Fibroblast of mammary gland (primary cell): ENCODE measurements at places on chromosomes 5 and 9.

DNA sequence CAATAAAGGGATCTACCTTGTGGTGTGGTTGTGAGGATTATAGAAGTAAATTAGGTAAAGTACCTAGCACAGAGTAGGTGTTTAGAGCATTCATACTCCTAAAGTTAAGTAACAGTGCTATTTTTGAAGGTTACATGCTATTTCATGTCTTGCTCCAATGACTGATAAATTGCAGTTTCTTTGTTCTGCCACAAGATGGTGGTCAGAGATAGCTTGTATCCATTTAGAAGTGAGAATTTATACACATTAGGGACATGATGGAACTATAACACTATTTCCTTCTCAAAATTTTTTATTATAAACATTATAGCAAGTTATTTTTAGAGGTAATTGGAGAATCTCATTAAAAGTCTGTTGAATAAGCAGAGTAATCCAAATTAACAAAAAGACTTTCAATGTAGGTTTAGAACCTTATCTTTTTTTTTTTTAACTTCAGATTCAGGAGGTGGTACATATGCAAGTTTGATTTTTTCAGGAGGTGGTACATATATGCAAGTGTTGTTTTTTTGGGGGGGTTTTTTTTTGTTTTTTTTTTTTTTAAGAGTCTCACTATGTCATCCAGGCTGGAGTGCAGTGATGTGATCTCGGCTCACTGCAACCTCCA, 17.1 kb downstream of the MTREX start:
- DNase-seq, result peak; percentile 63

- DNase-seq, result peak; percentile 40
Observed at GRCh38 chr5:37071901-37072581, 177.1 kb downstream of the CPLANE1 start.

DNA sequence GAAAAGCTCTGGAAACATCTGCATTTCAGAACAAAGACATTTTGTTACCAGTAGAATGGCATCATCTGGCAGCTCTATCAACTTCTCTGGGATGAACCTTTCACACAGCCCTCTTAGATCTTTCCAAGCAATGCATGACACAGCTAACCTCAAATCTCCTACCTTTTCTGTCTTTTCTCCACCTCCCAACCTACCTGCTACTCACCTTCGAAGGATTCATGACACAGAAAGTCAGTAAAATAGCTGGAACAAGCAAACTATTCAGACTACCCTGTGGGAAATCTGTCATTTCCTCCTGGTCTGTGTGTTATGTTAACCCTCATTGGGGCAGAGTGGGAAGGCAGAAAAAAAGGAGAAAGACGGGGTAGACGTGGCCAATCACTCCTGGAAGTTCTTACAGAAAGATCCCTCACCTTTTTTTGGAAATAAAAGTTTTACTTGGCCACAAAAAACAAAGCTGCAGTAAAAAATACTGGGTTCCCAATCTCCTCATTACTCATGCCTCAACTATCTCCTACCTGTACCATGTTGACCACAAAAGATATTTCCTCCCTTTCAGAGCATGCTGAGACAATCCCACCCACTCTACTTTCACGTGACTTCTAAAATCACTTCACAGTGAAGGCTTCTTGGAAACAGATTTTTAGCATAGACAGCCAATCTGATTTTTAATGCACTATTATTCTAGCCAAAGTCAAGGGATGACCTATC, 362.1 kb upstream of the RFX3 start:
- no peak for DNase-seq

GRCh38 chr9:22033012-22033630, 24.0 kb upstream of the CDKN2B start:
- DNase-seq, result no peak

DNA sequence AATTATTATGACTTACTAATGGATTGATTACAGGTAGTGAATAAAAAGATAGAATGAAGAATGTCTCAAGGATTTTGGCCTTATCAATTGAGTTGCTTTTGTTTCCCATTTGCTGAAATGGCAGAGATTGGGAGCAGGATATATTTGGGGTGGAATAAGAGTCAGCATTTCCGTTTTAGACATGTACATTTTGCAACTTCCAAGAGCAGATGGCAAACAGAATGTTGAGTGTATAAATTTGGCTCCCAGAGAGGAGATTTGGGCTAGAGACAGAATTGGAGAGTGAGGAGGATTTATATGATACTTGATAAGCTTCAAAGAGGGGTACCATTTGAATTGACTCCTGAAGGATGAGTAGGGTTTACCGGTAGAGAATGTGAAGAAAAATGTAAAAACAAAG, 437.9 kb upstream of the PAPPA start:
- DNase-seq, result peak; percentile 36

GRCh38 chr5:67400752-67401151, 204.2 kb upstream of the CD180 start:
- DNase-seq, result peak; percentile 19

DNA sequence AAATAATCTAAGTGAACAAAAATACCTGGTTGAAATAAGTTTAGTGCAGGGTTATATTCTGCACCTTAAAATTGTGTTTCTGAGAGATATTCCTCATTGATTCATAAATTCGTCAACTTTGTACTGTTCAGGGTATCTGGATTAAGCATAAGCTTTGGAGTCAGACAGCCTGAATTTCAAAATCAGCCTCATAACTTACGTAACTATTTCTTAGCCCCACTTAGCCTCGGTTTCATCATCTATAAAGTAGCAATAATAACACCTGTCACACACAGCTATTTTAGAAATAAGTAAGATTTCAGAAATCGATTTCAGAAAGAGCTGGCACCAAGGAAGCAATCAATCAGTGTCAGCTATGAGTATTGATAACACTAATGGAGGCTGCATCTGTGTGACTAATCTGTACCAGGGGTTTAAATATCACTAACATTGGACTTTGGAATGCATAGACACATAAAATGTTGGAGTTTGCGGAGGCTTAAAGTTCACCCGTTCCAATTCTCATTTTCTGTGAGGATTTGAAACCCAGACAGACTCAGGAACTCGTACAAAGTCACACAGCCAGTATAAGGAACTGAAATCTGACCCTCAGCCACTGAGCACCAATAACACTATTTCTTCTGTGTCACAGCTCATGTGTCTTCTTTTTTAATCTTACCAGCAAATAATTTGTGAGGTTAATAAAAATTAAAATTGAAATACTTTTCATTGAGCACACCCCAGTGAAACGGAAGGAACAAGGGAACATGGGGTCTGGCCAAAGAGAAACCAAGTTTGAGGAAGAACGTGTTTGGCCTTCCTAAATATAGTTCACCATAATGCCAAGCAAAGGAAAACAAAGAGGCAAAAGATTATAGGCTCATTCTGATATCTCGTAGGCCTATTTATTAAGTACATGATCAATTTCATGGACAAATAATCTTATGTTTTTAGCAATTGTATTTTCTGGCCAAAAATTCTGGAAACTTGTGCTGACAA, 194.4 kb upstream of the PTGER4 start:
- DNase-seq, result peak; percentile 14

DNA sequence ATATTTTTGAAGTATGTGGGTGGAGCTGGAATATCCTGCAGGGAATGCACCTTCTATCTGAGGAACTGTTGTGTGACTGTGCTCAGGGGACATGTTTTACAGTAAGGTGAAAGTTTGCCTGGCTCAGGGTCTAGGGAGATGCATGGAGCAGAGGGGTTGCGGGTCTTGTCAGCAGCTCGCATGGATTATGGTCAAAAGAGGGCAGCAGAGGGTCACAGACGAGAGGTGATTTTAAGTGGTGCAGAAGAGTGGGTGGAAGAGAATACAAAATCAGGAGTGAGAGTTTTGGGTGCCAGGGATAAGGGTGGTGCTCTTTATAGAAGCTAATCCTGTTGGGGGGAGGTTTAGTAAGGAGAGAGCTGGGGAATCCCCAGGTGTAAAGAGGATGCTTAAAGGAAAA, 53.5 kb upstream of the GRIN3A start:
- DNase-seq, result peak; percentile 36

DNA sequence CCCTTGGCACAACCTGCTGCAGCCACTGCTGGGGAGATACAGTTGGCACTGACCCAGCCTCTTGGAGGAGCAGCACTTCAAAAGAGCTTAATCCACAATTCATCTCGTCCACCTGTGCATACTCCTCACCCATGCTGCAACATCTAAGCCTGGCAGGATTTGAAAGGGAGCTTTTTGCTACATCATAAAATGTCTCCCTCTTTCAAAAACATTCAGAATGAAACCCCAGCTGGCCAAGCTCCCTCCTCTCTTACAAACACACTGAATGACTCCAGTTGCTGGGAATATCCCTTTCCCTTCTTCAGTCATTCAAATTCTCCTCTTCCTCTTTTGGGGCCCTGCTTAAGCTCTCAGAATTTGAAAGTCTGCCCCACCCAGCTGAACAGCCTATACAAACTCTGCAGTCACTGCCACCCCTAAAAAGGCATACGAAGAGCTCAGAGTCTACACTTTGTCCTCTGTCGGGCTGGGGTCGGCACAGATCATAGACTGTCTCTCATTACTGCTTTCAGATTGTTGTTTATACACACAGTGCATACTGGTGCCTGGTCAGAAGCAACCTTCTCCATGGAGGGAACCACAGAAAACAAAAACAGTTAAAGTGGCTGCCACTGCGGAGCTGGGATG, 8.8 kb upstream of the C5orf15 start:
- DNase-seq, result no peak

DNA sequence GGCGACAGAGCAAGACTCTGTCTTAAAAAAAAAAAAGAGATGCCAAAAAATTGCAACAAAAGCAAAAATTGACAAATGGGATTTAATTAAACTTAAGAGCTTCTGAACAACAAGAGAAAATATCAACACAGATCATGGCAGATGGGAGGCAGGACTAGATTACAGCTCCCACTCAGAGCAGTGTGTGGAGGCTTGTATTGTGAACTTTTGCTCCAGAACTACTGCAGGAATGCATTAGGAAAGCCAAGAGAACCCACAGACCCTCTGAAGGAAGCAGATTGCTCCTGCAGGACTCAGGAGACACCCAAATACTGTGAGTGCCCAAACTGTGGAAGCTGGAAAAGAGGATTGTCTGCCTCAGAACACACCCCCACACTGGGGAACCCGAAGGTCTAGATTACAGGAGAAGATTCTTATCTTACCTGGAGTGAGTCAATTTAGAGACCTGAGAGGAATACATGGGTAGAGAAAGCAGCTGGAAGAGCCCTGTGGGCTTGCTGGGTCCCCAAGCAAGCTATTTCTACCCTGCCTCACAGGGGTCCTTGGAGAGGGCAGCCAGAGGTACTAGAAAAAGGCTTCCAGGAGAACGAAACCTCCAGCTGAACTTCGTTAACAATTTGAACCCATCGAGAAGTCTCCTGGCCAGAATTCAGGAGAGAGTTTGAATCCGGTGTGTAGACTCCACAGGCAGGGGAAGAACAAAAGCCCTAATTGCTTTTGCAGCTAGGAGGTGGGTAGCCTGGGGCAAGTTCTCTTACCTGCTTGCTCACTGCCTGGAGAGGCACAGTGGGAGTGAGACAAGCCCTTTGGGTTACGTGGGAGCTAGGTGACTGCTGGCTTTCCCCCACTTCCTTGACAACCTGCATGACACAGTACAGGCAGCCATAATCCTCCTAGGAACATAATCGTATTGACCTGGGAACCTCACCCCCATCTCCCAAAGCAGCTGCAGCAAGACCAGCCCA, 593.4 kb upstream of the RGMB start:
- peak; percentile 9 for DNase-seq

GRCh38 chr5:56838409-56839039, 23.2 kb downstream of the MAP3K1 start:
- DNase-seq, result peak; percentile 78
